AG20443 (cell line): ENCODE measurements at places on chromosomes 6 and 20.

GRCh38 chr6:6905961-6906518 is 201.7 kb upstream of the RREB1 start:
- DNase-seq = no peak

DNA sequence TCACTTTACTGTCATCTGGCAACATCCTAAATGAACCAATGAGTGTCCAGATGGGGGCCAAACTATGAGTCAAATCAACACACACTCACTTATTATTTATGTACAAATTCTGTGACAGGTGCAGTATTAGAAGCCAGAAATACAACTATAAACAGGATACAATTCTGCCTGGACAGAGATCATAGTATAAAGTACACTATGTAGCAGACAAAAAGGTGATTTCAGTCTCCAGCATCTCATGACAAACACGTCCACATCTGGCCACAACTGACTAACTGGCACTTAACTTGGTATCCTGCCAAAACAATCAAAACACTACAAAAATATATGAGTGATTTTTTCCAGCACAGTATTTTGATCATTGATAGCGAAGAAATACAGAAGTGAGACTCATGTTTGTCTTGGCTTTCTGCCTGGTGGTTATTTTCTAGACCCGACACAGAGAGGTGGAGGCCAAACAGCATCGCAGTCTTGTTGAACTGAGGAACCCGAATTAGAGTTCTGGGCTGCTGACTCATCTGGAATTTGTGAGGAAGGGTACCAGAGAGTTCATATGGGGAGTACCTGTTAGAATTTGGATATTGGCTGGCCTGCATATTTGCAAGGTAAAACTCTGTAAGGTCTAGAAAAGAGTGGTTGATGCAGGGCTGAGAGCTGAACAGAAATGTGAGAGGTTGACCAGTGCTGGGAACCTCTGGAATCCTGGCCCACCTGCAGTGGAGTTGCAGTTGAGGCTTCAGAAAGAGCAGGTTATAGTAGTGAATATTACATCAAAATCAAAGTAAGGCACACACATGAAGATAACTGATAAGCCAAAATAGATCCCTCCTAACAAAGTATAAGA is 475.2 kb downstream of the PTPRT start:
- no peak for DNase-seq

GRCh38 chr6:90126839-90127238 is 169.8 kb downstream of the BACH2 start:
- DNase-seq = no peak

DNA sequence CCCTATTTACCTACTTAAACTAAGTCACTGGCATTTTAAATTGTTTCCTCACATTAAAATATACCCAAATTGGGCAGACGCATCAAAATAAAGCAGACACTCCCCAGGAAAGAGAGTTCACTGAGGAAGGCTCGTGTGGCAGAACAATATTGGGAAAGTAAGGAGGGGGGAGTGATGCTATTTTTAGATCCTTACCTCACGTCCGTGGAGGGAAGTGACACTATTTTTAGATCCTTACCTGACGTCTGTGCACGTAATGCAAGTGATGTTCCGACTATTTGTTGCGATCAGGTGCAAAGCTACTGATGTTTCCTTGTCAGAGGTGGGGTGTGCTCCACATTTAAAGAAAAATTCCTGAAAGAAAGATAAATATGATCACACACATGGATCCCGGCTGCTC is 699.2 kb upstream of the AGPAT4 start:
- DNase-seq = no peak

DNA sequence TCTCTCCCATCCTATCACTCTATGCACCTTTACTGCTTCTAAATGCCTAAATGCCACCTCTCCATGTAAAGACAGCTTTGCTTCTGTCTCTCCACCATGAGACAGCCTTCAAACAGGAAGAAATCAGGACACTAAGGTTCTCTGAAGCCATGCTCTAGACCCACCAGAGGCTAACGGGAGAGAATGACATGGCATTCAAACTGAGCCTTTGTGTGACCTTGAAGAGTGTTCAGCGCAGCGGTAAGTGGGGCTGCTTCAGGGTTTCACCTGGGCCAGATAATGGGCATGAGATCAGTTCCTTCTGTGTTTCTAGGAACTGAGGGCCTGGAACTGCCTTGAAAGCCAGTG is 20.1 kb downstream of the FAM50B start:
- DNase-seq = no peak

DNA sequence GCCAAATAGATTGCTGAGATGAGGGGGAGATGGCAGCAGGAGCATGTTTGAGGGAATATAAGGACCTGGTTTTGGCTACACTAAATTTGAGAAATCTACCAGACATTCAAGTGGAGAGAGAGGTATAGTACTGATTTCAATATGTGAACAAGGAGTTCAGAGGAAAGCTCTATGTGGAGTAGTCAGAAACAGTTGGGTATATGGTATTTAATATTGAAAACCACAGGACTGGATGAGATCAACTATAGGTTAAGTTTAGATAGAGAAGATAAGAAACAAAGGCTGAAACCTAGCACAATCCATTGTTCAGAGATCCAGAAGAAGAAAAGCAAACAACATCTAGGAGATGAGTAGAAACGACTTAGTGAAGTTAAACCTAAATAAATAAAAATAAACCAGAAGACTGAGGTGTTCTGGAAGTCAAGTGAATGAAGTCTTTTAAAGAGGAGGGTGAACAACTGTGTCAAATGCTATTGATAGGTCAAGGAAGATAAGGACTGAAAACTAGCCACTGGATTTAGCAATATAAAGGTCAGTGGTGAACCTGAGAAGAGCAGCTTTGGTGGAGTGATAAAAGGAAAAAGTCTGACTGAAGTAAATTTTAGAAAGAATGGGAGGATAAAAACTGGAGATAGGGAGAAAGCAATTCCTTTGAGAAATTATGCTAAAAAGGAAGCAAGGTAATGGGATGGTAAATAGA is 121.2 kb upstream of the RUNX2 start:
- no peak for DNase-seq

- DNase-seq = no peak
Observed at GRCh38 chr6:43809417-43810305, 39.6 kb downstream of the VEGFA start.

DNA sequence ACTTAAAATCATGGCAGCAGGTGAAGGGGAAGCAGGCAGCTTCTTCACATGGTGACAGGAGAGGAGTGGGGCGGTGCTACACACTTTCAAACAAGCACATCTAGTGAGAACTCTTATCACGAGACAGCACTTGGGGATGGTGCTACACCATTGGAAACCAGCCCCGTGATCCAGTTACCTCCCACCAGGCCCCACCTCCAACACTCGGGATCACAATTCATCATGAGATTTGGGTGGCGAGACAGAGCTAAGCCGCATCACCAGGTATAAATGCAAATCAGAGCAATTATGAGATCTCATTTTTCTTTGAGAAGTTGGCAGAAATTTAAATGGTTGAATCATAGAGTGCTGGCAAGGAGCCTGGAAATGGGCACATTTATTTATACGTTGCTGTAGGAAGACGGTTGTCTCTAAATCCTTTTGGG is 31.4 kb downstream of the IGF2R start:
- DNase-seq = no peak

DNA sequence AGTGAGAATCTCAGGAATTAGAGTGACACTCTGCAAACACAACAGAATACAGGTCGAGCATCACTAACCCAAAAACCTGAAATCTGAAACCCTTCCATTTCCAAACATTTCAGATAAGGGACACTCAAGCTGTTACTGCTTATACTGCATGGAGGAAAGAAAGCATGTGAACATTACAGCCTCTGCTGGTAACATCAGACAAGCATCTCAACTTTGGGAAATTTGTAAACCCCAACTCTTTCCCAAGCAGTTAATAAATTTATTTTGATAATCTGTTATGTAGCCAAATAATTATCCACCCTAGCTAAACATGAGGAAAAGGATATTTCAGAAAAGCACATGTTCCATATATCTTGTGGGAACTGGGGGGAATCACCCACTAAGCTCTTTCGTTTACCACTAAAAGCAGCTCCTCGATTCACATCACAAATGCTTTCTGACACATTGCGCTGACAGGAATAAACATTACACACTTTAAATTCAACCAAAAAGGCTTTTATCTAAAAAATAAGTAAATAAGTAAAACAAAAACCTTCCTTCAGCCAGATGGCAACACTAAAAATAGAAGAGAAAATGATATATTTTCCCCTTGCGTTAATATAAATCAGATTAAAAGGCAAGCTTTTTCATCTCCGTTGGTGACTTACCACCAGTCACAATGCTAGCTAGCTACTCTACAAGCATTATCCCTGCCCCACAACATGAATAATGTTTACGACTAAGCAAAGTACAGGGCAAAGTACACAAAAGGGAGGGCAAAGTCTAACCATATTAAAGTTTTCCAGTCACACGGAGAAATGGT is 120.8 kb downstream of the MAP7 start:
- no peak for DNase-seq

GRCh38 chr6:148307405-148307804 is 35.2 kb upstream of the SASH1 start:
- no peak for DNase-seq

DNA sequence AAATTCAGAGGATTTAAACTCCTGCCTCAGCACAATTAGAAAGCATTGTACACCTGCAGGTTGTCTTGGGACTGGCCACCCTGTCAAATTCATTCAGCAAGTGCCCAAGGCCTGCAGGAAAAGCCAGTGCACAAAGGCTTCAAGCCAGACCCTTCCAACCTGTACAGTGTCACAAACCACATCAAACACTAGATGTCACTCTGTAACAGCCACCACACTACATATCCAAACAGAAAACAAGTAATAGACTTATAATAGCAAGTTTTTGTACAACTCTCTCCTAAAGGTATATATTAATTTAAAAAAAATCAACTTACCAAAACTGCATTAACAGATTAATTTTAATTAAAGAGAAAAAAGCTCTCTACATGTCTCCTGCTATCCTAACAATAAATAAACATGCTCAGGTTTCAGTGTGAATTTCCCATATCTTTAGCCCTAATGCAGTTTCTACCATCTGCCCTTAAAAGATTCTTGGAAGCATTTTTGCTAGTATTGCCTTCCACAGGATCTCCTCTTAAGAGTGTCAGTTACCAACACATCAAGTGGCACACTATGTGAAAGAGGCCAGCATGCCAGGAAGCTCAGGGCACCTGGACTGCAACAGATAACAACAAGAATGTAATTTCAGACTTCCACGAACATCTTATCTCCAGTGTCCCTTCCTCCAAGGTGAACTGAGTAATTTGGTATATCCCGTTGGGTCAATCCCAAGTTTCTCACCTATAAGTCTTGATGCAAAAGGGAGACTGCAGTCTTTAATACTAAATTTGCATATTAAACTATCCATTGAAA is 47.5 kb downstream of the RALGAPA2 start:
- peak; percentile 11 for DNase-seq

- no peak for DNase-seq
Observed at GRCh38 chr6:138864343-138864890, 68.5 kb downstream of the ECT2L start.

GRCh38 chr6:72826744-72827438 is 205.0 kb downstream of the KCNQ5 start:
- DNase-seq = no peak

DNA sequence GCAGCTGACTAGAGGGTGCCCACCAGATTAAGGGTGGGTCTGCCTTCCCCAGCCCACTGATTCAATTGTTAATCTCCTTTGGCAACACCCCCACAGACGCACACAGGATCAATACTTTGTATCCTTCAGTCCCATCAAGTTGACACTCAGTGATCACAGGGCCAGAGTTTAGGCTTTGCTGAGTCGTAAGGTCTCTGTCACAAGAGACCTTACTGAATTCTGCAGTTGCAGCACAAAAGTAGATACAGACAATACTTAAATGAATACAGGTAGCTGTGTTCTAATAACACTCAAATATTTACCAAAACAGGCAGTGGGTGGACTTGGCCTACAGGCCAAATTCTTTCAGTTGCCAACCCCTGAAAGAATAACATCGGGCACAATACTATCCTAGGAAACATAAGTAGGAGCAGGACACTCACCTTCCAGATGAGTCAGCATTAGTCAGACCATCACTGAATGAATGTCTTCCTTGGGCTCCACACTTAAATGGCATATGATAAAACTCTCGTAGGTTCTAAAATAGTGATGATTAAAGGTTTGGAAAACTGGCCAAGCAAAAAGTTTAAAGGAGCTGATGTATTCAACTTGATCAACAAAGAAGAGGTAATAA is 190.0 kb downstream of the UBE3D start:
- DNase-seq = peak; percentile 53

- DNase-seq = peak; percentile 23
Observed at GRCh38 chr20:53829724-53830521, 236.3 kb upstream of the ZNF217 start.

- no peak for DNase-seq
Observed at GRCh38 chr6:40476673-40477072, 110.5 kb downstream of the LRFN2 start.

GRCh38 chr20:19275630-19276071 is 63.2 kb downstream of the SLC24A3 start:
- DNase-seq = no peak

DNA sequence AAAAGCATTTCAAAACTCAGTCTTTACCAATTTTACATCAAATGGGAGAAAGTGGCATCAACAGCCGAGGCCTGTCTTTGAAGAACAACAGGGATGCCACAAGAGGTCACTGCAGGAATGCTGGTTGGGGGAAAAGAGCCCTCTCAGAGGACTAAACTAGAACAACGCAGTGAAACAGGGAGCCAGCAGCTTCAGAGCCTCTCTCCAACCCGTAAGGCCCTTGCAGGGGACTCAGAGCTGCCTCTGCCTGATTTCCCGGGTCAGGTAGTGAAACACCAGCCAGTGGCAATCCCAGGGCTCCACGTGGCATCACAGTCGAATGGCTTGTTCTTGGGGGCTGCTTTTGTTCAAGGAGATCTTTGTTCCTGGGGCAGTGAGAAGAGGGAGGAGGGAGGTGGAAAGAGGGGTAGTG is 55.0 kb upstream of the KCNK16 start:
- peak; percentile 90 for DNase-seq

- no peak for DNase-seq
Observed at GRCh38 chr6:73800997-73801396, 105.0 kb downstream of the CD109 start.

GRCh38 chr6:160464744-160465143 is 116.6 kb downstream of the SLC22A3 start:
- DNase-seq = no peak

- no peak for DNase-seq
Observed at GRCh38 chr6:34638834-34639736, 57.5 kb downstream of the ILRUN start.

GRCh38 chr6:30880698-30881252 is 3.5 kb upstream of the DDR1 start:
- no peak for DNase-seq
